Cerebellum (tissue), 4 donors: ENCODE measurements at places on chromosomes 6 and 20.

DNA sequence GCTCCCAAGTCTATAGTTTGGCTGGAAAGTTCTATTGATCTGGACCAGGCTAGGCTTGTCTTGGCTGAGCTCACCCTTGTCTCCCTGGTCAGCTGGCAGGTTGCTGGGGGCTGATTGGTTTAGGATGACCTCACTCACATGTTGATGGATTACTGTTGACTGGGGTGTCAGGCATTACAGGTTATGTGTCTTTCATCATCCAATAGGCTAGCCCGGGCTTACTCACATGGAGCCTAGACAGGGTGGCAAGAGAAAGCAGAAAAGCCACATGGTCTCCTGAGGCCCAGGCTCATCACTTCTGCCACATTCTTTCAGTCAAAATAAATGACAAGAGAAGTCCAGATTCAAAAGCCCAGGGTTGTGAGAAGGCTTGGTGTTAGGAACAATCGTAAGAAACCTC, 103.5 kb downstream of the BFSP1 start:
- no peak for DNase-seq

DNA sequence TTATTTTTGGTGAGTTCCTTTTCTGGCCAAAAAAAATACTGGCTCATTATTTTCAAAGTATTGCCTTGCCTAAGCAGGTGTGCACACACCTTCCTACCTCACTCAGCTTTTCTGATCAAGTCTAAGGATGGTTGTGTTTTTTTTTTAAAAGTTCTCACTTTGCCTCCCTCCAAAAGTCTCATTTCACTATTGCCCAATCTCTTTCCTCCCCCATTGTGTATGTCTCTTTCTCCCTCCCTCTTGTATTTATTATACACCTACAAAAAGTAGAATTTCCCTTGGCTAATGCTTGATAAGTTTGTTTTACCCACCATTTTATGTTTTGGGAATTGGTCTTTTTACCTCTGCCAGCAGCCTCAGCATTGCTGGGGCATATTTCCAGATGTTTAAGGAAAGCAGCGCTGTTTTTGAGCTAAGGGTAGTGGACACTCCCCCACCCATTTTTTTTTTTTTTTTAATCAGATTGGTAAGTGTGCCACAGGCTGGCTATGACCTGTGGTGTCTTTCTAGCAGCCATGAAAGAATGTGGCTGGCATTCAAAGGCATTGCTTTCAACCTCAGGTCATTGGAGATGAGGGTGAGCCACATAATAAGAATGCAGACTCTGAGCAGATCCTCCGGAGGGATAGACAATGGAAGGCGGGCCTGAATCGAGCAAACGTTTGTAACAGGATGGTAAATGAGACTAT, 668.6 kb downstream of the UTRN start:
- no peak for DNase-seq

- no peak for DNase-seq
These were observed 76.1 kb upstream of the NAA20 start for GRCh38 chr20:19940988-19941460.

GRCh38 chr6:156956286-156956685, 179.1 kb downstream of the ARID1B start:
- DNase-seq = no peak

GRCh38 chr20:15236812-15237211, 899.4 kb upstream of the FLRT3 start:
- no peak for DNase-seq

GRCh38 chr20:24452016-24452415, 17.4 kb upstream of the SYNDIG1 start:
- no peak for DNase-seq

DNA sequence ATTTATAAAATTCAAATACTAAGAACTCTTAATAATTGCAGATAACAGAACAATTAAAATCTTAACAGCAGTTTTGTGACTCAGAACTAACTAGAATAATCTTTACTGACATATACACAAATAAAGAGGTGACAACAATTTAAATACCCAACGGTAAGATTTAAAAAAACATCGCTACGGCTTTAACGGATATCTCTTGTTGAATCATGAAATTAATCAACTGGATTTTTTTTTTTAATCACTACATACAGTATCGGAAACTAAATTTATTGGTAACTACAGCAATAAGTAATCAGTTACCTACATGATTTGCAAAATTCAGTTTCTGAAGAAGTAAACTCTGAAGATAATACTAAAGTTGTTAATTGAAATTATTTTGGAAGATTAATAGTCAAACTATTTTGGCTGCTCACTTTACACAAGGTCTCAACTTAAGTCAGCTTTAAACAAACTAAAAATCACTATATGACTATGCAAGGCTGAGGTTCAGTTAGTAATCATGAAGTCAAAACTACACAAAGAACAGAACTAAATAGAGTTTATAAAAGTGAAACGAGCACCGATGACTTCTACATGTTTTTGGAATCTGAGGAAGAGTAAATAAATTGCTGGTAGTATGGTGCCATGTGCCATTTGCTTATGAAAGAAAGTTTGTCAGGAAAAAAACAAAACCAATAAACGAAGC, 128.8 kb downstream of the HUS1B start:
- no peak for DNase-seq

DNA sequence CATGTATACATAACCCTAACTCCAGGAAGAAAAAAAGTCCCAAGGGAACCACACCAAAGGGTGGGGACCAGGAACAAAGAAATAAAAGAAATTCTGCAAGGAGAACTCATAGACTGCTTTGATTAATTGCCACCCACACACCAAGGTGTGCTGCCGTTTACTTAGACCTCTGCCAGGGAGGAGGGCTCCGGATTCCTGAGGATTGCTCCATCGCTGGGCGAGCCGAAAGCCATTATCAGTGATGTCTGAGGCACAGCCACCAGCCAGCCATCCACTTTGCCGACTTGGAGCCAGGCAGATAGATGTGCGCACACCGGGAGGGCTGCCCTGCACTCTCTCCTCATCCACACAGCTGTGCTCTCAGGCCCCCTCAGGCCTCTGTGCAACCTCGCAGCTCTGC, 272.7 kb upstream of the FOXQ1 start:
- no peak for DNase-seq
